Non-pigmented ciliary epithelial cell (primary cell): ENCODE measurements at places on chromosomes 3 and 15.

- no peak for DNase-seq
Observed at GRCh38 chr15:41480396-41481140, 13.1 kb upstream of the ITPKA start.

DNA sequence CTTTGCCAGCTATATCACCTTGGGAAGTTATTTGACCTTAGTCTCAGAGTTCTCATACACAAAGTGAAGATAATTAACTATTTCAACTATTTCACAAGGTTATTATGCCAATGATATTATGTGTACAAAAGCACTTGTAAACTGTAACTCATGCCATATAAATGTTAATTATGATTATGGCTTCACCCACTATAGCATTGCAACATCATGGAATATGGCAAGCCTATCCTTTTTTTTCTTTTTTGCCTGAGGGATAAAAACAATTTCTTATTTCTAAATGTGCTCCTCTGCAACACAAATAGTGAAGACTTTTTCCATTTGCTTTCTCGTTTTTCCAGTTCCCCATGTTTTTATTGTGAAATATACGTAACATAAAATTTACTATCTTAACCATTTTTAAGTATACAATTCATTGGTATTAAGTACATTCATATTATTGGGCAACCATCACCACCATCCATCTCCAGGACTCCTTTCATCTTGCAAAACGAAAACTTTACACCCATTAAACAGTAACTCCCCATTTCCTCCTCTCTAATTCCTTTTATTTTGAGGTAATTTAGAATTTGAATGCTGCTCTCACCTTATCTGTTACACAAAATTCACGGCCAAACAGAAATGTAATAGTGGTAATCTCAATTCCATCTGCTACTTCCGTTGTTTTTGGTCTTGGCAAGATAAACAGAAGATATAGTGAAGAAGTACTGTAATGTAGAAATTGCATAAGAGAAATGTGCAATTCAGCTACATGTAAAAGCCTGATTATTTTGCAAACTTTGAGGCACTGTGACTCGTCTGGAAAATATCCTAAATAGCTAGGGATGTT lies 46.3 kb downstream of the NANOGP8 start:
- DNase-seq, result peak; percentile 41

DNA sequence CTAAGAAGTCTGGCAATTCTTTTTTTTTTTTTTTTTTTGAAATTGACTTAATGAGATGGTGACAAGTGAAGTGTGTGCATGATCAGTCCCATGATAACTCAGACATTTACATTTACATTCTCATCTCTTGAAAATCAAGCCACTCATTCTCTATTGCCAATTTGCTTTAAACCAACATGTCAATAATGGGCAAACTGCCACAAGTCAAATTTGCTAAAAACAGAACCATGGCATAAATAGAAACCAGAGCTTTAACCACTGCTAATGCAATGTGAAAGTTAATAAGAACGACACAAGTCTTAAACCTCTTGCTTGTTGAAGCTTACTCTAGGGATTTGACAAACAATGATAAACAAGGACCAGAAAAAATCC lies 12.0 kb upstream of the COL8A1 start:
- DNase-seq, result no peak

DNA sequence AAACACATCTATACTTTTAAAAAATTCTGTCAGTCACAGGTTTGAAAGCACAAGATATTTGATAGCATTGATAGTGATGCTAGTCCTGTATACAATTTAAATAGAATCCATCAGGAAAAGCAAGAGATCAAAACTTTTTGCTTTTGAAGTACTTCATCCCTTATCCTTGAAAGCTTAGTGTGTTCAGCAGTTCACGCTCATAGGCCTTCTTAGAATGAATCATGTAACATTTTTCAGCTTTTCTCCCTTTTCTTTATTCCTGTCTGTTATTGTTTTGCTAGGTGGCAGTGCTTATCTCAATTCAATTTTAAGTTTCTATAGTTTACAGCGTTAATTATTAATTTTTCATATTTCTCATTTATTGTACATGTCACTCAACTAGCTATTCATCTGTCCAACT lies 69.1 kb downstream of the FGF7 start:
- no peak for DNase-seq

DNA sequence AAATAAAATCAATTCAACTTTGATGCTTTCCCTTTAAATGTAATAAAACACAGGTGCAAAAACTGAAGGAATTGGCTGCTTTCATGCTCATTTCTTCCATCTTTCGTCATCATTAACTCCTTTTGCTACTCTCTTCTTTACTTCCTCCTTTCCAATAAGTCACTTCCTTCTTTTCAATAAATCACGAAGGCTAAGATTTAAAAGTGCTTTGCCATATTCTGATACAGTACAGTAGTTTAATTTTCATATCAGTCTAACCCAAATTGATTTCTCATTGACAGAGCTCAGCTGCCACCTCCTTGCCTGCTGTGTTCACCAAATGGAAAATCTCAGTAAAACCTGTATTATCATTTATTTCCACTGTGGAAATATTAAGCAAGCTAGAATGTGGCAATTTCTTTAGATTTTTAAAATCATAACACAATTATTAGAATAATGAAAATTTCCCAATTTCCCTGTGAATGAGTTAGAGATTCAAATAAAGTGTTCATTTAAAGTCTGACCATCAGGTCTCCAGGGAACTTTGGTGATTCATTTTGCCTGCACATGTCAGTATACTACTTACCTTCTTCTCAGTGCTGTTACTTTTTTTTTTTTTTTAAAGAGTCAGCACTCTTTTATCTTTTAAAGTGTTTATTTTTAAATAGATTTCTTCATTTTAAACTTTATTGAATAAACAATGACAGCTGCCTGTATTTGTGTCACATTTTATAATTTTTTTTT lies 41.6 kb downstream of the NANOGP8 start:
- DNase-seq, result no peak

GRCh38 chr3:132788301-132788671 lies 66.1 kb upstream of the NPHP3 start:
- peak; percentile 35 for DNase-seq

DNA sequence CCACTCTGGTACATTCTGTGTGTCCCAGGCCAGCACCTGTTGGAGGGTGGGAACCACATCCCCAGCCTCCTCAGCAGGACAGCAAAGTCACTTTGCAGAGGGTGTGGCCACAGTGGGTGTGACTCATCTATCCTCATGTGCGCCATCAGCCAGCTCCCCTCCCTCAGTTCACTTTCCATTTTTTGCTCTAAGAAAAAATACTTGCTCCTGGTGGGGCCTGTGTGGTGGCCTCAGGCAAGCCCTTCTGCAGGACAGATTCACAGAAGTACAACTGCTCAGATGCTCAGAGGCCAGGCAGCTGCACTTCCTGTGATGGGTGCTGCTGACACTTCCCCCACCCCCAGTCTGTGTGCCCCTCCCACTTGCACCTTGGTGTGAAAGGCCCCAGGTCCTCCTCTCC lies 78.3 kb upstream of the ALDH1L1 start:
- DNase-seq, result no peak

- no peak for DNase-seq
Observed at GRCh38 chr15:49063402-49064280, 17.4 kb upstream of the SECISBP2L start.

- no peak for DNase-seq
Observed at GRCh38 chr3:132870541-132870940, 148.3 kb upstream of the NPHP3 start.

DNA sequence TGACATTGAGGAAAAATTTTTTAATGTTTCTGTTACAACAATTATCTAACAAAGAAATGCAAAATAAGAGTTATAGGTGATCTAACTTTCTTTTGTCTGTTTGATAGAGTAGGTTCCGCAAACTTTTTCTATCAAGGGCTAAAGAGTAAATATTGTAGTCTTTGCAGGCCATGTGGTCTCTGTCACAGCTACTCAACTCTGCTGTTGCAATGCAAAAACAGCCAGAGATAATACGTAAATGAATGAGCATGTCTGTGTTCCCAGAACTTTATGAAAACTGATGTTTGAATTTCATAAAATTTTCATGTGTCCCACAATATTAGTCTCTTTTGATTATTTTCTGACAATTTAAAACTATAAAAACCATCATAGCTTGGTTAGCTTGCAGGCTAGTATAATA lies 73.3 kb downstream of the SLC24A1 start:
- DNase-seq, result no peak

- no peak for DNase-seq
Observed at GRCh38 chr3:41872157-41872556, 89.7 kb downstream of the ULK4 start.

DNA sequence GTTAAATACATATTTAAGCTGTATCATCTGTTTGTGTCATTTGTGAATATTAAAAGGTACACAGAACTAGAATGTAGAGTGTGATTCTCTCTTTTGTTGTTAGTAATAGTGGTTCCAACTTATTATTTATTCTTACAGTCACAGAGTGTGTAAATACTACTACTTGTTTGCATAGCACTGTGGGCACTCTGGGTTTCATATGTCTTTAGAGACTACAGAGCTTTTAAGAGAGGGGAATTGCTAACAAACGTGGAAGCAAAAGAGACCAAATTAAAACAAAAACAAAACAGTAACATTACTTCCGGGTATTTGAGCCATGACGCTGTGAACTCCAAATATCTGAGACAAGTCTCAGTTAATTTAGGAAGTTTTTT lies 828.0 kb upstream of the DPPA4 start:
- no peak for DNase-seq

GRCh38 chr3:29515451-29515850 lies 234.6 kb downstream of the RBMS3 start:
- peak; percentile 37 for DNase-seq

DNA sequence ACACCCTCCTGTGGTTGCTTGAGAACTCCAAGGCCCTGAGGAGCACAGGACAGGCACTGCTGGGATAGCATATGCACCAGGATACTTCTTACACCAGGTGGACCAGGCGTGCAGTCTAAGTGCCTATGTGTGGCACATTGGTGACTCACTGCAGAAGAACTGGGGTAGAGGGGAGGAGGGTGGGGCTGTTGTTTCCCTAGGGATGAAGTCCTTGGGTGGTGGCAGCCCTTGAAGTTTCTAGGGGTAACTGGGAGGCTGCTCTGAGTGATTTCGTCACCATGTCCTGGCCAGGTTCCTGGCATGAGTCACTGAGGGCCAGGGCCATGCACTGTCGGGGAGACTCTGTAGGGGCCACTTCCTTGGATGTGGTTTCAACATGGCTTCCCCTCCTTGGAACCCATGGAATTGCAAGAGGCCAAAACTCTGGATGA lies 15.9 kb downstream of the MYZAP start:
- peak; percentile 6 for DNase-seq

DNA sequence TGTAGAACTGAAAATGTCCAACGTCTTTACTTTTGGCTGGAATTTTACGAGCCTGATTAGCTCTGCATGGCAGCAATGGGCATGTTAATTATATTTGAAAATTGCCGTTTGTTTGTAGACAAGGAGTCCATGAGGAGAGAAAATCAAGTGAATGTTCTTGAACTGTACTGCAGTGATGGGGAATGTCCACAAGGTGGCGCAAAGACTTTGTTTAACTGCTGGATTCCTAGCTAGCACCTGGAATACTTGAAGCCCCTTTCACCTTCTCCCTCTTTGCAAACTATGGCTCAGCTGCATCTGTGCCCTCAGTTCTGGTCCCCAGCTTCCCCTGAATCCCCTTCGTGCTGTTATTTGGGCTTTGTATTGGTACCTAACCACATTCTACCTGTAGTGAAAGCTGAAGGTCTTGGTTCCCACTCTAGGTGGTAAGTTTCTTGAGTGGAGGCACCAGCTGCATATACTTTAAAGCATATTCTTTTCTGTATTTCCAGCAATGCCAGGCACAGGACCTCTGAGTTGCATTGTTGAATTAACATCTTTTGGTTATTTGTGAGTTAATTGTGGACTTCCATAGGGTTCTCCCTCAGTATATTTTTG lies 25.3 kb downstream of the EXOG start:
- DNase-seq, result no peak

- no peak for DNase-seq
Observed at GRCh38 chr15:37891766-37892368, 42.6 kb upstream of the TMCO5A start.

DNA sequence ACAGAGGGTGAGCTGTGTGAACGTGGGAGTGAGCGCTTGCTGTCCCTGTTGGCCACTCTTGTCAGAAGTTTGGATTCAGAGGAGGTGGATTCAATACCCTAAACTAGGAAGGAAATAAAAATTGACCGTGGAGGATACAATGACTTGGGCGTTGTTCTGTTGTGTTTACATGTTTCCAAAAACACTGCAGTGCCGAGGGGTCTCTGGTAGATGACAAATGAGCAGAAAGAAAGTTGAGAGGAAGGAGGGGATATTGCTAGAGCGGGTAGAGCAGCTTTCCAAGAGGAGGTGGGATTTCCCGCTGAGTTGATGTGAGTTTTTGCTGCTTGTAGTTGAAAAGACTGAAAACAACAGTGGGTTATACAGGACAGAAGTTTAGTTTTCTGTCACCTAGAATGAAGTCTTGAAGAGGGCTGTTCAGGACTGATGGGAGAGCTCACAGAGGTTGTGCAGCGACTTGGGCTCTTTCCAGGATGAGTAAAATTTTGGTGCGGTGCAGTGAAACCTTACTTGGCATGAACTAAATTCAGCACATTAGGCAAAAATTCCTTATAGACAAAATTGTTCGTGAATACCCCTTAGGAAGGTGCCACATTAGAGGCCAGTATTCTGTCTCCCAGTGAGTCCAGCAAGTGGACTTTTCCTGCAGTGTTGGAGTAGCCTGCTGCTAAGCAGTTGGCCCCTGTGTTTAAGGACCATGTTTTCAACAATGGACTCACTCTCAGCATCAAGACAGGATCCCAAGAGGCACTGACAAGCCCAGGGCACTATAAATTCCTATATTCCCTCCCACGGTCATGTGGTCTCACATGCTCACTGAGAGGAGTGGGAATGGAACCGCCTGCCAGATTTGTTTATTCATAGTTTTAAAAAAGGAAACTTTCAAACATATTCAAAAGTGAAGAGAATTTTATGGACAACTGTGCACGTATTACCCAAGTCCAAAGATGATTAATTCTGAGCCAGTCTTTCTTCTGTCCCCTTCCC lies 435.0 kb upstream of the C2CD4B start:
- no peak for DNase-seq

DNA sequence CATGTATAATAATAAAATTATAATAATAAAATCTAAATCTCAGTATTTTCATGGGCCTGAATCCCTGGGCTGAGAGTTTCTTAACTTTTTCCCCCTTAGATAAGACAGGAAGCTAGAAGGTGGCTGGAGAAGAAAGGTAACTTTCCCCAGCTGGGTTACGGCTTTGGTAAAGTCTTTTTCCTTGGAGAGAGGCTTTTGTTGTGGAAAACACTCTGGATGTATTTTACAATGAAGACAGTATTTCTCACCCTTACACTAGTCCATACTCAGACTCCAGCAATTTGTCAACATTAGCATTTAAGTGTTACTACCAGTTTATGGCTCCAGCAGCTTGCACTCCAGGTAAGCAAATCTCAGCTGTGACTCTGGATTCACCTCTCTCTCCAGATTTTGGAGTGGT lies 34.9 kb downstream of the APH1B start:
- DNase-seq, result no peak

- no peak for DNase-seq
Observed at GRCh38 chr15:39621210-39621609, 40.3 kb downstream of the THBS1 start.

- DNase-seq, result no peak
Observed at GRCh38 chr15:73424506-73424905, 18.5 kb upstream of the REC114 start.

GRCh38 chr15:68818066-68818768 lies 2.5 kb downstream of the ANP32A start:
- DNase-seq, result no peak

- DNase-seq, result no peak
Observed at GRCh38 chr3:181915551-181915950, 203.8 kb downstream of the SOX2 start.

GRCh38 chr15:60585743-60586708 lies 107.1 kb upstream of the ICE2 start:
- peak; percentile 44 for DNase-seq
